Stimulated activated naive CD4-positive, alpha-beta T cell (primary cell): ENCODE measurements at places on chromosomes 5 and 9.
A peak's percentile ranks its signal among the peaks of the same experiment; 100 is the strongest.

GRCh38 chr5:15904899-15905830 lies 274.4 kb downstream of the MARCHF11 start:
- DNase-seq: no peak

DNA sequence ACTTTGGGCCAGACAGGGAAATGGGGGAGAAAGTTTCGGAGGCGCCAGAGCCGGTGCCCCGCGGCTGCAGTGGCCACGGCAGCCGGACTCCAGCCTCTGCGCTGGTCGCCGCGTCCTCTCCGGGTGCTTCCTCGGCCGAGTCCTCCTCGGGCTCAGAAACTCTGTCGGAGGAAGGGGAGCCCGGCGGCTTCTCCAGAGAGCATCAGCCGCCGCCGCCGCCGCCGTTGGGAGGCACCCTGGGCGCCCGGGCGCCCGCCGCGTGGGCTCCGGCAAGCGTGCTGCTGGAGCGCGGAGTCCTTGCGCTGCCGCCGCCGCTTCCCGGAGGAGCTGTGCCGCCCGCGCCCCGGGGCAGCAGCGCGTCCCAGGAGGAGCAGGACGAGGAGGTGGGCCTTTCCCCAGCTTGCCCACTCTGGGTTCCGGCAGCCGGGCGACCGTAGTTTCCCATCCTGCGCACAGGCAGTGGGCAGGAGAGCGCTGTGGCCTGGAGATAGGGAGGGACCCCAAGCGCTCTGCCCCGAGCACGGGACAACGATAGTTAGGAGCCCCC lies 516 bp downstream of the MAST4 start:
- no peak for DNase-seq

GRCh38 chr9:136105398-136106135 lies 10.5 kb upstream of the NACC2 start:
- DNase-seq: no peak

DNA sequence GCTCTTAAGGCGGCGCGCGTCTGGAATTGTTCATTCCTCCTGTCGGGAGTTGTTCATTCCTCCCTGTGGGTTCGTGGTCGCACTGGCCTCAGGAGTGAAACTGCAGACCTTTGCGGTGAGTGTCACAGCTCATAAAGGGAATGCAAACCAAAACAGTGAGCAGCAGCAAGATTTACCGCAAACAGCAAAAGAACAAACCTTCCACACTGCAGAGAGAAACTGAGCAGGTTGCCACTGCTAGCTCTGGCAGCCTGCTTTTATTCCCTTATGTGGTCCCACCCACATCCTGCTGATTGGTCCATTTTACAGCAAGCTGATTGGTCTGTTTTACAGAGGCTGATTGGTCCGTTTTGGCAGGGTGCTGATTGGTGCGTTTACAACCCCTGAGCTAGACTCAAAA lies 1365.3 kb upstream of the WWC1 start:
- DNase-seq: no peak

DNA sequence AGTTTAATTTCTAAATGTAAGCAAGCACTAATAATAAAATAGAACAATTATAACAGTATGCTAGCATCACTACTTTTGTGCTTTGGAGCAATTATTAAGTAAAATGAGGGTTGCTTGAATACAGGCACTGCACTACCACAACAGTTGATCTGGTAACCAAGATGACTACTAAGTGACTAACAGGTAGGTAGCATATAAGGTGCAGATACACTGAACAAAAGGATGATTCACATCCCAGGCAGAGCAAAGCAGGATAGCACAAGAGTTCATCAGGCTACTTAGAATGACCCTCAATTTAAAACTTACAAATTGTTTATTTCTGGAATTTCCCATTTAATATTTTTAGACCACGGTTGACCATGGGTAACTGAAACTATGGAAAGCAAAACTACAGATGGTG lies 48.0 kb upstream of the RGS7BP start:
- no peak for DNase-seq

- no peak for DNase-seq
Measured at GRCh38 chr9:127847178-127847510, 7.3 kb downstream of the ENG start.

GRCh38 chr9:130847306-130848217 lies 12.5 kb downstream of the ABL1 start:
- DNase-seq: no peak

DNA sequence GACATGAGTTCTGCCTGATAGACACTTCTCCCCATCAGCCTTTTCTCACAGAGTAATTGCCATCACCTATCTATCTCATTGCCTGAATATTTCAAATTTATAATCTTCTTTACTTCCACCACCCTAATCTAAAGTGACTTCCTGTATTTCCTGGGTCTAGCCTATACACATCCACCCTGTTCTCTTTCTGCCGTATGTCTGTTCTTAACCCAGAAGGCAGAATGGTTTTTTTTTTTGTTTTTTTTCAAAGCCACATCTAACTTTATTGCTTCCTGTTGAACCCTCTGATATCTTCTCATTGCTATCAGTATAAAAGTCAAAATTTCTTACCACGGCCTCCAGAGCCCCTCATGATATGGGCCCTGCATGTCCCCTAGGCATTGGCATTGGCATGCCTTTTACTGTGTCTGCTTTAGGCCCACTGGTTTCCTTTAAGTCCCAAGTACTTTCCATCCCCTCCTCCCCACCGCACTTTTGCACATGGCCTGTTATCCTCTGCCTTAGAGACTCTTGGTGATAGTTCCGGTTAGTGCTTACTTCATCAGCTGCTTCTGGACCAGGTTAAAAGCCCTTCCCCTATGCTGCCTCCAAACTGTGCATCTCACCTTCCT lies 159.9 kb downstream of the MAN2A1 start:
- DNase-seq: peak; percentile 2

DNA sequence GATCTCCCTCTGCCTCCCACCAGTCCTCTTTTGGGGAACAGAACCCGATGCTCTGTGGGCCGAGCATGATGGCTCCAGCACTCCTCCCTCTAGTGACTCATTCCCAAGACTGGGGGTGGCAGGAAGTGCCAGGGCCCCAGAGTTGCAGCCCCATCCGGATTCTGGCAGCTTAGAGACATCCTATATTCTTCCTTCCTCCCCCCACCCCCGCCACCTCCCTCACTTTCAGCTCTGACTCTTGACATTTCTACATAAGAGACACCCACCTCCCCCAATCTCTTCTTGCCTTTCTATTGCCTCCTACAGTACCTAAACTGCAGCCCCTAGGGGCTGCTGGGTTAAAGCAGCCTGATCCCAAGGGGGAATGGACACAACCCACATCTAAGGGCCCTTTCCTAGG lies 47.1 kb upstream of the MATR3 start:
- DNase-seq: no peak

DNA sequence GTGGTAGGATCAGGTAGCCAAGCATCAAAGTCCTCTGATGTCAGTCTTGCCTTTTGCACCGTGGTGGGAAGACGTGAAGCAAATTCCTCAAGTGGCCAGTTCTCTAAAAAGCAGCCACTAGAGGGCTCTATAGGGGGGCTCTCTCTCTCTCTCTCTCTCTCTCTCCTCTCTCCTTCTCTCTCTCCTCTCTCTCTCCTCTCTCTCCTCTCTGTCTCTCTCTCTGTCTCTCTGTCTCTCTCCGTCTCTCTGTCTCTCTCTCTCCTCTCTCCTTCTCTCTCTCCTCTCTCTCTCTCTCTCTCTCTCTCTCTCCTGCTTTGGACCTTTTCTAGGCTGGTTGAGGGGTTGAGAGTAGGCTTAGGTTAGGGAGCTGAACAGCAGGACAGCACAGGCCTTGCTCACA lies 13.9 kb upstream of the OSMR start:
- DNase-seq: no peak

DNA sequence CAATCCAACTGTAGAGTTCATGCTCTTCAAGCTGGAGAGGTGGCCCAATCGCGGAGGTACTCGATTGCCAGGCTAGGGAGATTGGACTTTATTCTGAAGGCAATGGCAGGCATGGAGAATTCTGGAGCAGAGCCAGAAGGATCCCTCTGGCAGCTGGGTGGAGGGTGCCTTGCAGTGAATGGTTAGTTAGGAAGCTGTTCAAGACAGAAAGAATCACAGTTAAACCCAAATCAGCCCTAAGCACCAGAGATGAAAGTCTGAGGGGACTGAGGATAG lies 182.4 kb downstream of the RGS3 start:
- no peak for DNase-seq

DNA sequence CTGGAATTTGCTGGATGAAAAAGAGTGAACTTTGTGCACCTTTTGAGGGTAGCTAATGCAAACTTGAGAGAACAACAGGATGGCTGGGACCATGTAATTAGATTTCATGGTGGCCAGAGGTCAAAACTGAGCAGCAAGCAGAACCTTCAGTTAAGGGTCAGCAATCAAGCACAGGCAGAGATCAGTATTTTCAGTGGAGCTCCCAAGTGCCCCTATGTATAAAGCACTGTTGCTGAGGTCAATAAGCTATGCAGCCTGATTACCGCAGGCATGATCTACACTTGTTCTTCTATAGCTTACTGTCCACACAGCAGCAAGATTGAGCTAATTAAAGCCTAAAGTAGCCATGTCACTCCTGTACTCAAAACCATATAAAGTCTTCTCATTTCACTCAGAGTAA lies 62.1 kb upstream of the TMC1 start:
- DNase-seq: no peak

DNA sequence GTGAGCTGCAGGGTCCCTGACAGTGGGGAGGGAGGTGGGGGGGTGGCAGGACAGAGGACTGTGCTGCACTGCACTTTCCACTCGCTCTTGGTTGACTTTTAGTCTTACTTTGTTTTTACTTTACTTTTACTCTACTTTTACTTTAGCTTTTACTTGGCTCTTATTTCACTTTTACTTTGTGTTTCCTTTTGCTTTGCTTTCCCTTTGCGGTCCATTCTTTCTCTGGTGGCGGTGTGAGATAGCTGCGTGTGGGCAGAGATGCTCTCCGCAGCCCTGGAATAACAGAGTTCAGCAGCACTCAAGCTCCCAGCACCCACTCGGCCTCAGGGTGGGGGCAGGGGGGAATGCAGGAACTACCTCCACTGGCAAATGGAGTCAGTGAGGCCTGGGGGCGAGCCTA lies 4.7 kb downstream of the AK8 start:
- DNase-seq: no peak

- no peak for DNase-seq
Measured at GRCh38 chr5:96595300-96596090, 66.7 kb upstream of the CAST start.

DNA sequence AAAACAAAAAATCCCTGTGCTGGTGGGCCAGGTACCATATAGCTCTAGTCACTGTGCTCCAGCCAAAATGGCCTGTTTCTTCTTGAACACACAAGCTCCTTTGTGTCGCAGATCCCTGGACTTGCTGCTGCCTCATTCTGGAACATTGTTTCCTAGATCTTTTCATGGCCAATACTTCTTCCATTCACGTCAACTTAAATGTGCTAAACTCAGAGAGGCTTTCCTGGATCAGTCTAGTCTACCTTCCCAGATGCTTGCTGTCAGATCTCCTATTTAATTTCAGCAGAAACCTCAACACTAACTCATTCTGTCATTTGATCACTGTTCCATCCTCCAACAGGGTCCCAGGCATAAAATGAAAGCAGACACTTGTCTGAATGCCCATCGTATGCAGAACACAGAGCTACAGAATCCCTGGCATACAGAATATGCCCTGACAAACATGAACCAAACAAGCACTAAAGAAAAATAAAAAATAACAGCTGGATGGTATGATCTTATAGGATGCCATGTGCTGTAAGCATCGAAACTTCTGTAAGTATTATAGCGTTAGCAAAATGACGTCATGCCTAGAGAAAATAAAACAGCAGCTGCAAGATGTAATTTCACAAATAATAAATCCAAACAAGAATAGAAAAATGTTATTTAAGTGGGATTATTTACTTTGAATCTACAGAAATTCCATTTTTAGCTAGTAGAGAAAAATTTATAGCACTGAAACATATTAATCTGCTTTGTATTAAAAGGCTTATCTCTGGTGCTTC lies 403.7 kb upstream of the DAP start:
- DNase-seq: no peak

GRCh38 chr5:114838937-114839336 lies 330.8 kb downstream of the TRIM36 start:
- DNase-seq: no peak

DNA sequence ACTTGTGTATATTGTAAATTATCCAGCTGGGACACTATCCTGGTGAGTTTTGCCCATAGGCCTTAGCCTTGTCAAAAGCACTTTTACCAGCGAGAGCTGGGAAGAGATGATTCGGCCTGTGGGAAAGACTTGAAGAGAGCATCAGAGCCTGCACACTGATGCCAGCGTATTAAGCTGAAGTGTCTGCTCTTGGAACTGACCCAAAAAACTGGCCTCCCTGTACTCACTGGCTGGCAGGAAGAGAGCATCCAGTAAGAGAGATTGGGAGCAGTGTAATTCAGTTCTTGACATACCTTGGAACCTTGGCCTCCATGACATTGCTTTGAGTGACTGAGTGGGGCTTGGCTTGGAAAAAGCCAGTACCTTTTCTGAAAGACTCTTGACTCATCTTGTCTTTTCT lies 73.7 kb downstream of the ZNF462 start:
- no peak for DNase-seq

GRCh38 chr5:160979385-160979784 lies 127.4 kb upstream of the ATP10B start:
- DNase-seq: no peak

DNA sequence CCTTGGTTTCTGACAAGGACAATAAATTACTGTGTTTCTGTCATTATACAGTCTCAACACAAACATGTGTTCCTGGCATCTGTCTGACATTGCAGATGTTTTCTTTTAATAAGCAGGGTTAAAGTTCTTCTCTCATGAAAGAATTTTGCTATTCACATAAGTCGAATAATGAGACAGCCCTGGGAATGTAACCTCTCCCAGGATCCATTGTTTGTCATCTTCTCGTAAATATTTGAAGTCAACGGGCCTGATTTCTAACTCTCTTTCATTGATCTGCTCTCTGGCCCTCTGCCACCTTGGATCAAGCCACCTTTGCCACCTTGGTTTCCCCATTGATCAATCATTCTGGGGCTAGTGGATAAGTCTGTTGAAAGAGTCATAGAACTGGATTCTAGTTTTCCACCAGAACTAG lies 12.9 kb upstream of the CAST start:
- DNase-seq: no peak

- DNase-seq: no peak
Measured at GRCh38 chr5:43335681-43336080, 22.5 kb upstream of the HMGCS1 start.

GRCh38 chr5:153964880-153965645 lies 73.6 kb downstream of the FAM114A2 start:
- DNase-seq: no peak

GRCh38 chr5:82278711-82279370 lies 687 bp upstream of the RPS23 start:
- DNase-seq: no peak

- no peak for DNase-seq
Measured at GRCh38 chr5:1139331-1140170, 27.7 kb upstream of the SLC12A7 start.

GRCh38 chr5:96572864-96573512 lies 89.2 kb upstream of the CAST start:
- no peak for DNase-seq

- no peak for DNase-seq
Measured at GRCh38 chr9:97468658-97469448, 32.6 kb upstream of the TMOD1 start.
